ENCODE measurements at places on chromosomes 4 and X. TPM values are rescaled to one million over a fixed set of nuclear protein-coding genes. Genes with fewer than 3 reads are reported as not detected.

Gene SAGE1
- total RNA-seq: 0.03 TPM

Gene ARHGAP6
- total RNA-seq: not detected

Gene SRPK3
- total RNA-seq: not detected

Gene ZNF182
- total RNA-seq: 3.6 TPM

Gene RBM46
- total RNA-seq: not detected
